CD4-positive, alpha-beta T cell treated with Interleukin-6 at 100 ng/mL for 8 hours (primary cell): ENCODE measurements at places on chromosomes 2 and 18.

- DNase-seq = no peak
These were observed 31.9 kb upstream of the REG3G start for GRCh38 chr2:78993518-78994148.

DNA sequence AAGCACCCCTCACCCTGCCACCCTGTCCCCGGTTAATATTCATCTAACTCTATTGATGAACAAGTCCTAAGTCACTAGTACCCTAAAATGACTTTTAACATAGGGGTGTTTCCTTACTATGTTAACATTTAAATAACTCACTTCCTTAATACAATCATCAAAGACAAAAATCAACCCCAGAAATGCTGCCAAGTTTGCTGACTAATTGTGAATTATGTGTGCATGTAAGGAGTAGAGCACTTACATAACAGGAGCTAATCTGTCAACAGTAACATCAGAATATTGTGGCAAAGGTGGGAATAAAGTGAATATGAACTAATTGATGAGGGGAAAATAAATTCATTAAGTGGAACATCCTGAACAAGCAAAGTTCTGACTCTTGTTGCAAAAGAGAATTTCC, 81.4 kb upstream of the ERBB4 start:
- DNase-seq = no peak

DNA sequence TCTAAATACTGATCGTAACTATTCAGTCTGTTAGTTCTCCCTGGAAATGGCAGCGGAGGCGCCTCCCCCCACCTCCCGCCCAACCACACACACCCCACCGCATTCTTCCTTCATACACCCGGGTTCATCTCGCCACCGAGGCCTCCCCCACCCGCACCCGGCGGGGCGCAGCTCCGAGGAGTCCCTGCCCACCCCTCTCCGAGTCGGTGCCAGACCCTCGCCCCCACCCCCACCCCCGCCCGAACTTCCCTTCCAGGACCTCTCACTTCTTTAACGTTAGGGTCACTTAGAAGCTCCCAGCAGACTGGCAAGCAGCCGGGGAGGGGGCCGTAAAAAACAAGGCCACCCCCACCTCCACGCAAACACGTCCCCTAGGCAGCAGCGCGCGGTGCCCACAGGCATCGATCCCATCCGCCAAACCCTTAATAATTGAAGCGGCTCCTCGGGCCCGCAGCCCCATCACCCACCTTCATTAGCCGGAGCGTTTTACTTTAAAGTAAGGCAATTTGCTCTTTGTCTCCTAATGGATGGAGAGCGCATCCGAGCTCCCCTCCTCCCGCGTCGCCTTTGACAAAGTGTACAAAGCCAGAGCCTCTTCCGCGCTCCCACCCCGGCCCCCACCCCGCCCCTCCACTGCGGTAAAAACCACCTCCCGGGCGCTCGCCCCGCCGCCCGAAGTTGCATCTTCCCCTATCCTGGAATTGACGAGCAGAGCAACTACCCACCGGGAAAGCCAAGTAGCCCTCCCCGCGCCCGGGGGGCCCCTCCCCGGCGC, 624 bp downstream of the ZNF516 start:
- DNase-seq = no peak

DNA sequence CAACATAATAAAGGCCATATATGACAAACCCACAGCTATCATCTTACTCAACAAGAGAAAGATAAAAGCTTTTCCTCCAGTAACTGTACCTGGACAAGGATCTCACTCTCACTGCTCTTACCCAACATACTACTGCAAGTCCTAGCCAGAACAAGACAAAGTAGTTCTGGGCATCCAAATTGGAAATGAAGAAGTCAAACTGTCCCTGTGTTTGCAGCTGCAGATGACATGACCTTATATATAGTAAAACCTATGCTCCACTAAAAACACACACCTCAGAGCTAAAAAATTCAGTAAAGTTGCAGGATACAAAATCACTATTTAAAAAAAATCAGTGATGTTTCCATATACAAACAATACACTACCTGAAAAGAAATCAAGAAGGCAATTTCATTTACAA, 32.2 kb downstream of the USP34 start:
- no peak for DNase-seq

DNA sequence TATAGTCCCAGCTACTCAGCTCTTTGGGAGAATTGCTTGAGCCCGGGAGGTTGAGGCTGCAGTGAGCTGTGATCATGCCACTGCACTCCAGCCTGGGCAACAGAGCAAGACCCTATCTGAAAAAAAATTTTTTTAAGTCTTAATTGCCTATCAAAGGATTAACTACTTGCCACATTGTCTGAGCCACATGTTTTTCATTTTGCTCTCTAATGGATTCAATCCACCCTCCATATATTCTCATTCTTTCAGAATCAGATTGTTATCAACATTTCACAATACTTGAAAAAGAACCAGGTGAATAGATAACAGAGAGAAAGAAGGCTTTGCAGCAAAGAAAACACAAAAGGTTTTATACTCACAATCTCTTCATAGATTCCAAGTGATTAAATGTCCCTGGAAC, 61.0 kb downstream of the PXDN start:
- no peak for DNase-seq

DNA sequence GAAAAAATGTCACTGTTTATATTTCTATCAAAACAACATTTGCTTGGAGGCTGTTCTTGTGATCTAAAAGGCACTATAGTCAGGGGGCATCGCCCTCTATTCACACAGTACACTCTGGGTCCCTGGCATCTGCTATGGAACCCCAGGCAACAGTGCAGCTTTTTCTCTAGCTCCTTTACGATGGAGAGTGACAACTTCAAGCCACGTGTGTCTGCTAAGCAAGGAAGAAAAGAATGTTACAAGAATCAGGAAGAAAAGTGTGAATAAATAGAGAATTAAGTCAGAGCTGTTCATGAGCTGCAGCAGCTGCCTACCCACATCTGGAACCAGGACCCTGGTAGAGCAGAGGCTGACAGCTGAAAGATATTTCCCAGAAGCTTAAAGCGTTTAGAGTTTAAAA, 11.2 kb downstream of the RND3 start:
- DNase-seq = no peak

GRCh38 chr2:113920996-113921395, 31.1 kb downstream of the ACTR3 start:
- DNase-seq = no peak

DNA sequence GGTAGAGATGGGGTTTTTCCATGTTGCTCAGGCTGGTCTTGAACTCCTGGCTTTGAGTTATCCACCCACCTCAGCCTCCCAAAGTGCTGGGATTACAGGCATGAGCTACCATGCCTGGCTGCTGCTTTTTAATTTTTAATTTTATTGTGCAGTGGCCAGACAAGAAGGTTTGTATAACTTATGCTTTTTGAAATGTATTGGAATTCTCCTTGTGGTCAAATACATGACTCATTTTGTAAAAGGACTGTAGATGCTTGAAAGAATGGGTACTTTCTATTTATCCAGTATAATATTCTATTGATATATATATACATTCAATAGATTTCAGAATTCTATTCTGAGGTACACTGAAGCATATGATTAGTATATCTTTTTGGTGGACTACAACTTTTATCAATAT, 82.6 kb upstream of the ST3GAL5 start:
- DNase-seq = no peak

DNA sequence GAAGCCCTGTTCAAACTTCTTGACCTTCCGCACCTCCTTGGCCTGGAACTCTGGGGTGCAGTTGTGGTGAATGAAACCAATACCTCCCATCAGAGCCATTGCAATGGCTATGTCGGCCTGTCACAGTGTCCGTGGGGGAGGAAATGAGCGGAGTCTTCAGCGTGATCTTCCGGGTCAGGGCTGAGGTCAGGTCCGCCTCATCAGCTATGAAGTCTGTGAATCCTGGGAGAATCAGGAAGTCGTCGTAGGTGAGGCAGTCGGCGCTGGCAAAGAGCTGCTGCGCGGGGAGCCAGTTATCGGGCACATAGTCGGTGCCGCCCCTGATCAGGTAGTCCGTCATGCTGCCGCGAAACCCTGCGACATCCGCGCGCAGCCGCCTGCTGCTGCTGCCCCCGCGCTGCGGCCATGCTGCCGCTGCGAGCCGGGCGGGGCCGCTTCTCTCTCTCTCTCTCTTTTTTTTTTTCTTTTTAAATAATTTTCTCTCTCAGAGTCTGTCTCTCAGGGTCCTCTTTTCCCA, 154.1 kb upstream of the ZSWIM2 start:
- no peak for DNase-seq

GRCh38 chr2:106332054-106332453, 136.2 kb downstream of the RGPD3 start:
- no peak for DNase-seq
